ENCODE measurements at places on chromosomes 5 and 9.

DNA sequence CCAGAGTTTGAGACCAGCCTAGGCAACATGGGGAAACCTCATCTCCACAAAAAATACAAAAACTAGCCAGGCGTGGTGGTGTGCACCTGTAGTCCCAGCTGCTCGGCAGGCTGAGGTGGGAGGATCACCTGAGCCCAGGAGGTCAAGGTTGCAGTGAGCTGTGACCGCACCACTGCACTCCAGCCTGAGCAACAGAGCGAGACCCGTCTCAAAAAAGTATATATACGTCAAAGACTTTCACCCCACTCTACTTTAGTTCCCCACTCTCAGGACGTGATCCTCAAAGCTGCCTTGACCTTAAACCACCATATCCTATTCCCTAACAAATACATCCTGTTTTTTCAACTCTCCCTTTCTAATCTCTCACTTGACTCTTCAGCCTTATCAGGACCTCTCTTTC is 41.0 kb downstream of the PCDHGC5 start:
- DNase-seq: no peak

GRCh38 chr9:133944746-133945135 is 47.4 kb downstream of the VAV2 start:
- no peak for DNase-seq

DNA sequence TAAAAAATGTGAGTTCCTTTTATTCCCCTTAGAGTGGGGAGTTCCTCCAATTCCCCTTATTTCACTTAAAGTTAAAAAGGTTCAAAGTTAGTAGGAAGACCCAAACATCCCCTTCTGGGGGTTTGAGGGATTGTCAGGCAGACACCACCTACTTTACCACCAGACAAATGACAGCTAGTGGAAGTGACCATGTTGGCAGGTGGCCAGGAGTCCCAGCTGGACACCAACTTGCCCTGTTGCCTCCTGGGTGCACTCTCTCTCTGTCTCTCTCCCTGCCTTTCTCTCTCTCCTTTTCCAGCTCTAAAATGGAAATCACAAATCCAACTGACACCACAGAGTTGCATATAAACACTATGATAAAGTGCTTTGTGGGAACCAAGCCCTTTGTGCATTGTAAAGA is 307.7 kb upstream of the TLE4 start:
- no peak for DNase-seq

- DNase-seq: no peak
Measured at GRCh38 chr9:86706391-86706790, 240.9 kb downstream of the GAS1 start.

DNA sequence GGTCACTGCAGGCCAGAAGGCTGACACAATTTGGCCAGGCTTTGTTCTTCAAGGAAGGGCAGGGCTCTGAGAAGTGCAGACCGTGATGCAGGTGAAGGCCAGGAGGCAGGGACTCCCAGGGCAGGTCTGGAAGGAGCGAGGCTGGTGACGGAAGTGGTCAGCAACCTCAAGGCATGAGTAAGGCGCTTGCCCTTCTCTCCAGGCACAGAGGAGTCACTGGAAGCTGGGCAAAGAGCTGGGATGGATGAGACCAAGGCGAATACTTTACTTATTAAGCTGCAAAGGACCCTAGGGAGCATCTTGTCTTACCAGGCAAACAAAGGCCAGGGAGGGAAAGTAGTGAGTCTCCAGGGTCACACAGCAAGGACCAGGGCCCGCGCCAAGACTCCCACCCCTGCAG is 18.6 kb downstream of the IRF1 start:
- no peak for DNase-seq

- DNase-seq: no peak
Measured at GRCh38 chr5:147519380-147519779, 9.5 kb upstream of the DPYSL3 start.

DNA sequence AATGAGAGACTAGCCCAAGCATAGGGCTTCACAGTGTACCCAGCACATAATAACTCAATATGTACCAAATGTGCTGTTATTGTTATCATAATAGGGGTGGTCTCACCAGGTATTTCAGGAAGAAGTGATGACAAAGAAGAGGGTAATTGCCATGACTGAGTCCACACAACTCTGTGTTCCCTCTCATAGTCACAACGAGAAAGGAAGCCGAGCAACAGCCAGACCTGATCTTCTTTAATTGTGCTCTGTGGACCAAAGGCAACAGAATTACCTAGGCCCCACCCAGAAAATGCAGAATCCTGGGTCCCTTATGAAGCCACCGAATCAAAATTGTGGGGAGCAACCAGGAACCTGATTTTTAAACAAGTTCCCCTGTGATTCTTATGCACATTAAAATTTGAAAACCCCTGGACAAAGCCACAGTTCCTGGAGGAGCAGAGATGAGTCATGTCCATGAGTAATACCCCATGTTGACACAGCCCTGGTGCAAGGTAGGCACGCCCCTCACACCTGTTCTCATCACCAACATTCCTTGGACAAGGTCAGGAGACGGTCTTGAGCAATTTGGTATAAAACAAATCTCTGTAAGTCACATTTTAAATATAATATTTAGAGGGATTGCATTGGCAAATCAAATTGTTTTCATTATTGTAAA is 5.2 kb downstream of the FGF1 start:
- DNase-seq: no peak

DNA sequence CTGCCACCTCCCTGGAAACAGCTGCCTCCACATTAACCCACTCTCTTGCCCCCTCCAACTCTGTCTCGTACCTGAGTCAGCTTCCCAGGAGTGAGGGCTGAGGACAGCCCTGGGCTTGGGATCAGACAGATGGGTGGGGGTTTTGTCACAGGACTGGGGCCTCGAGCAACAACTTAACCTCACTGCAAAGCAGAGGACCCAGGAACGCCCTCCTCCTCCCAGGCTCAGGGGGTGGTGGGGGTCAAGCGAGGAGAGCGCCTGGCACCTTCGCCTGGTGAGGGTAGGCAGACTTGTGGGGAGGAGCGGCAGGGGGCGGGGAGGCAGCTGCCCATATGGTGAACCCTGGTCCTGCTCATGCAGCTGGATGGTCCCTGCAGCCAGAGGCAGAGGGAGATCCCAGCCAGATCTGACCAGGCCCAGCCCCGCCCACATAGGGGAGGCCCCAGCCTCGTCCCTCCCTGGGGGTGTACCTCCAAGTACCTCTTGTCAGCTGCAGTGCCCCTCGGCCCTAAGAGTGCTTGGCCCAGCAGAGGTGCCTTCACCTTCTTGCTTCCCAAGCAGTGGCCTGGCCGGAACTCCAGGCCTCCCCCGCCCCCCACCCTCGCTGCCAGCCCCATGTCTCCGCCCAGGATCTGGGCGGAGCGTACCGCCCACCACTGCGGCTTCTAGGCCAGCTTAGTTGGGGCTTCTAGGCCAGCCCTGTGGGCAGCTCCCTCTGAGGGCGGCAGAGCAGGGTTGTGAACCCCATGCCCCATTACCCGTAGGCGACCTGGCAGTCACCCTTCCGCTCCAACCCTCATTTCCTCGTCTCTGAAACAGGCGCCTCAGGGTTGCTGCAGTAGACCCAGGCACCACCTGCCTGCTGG is at the start of gene SARDH:
Gene SARDH, minus strand, starts transcription at position 579 of the 866 bp plus-strand sequence. CDS start 4,179 bp downstream, outside the sequence.
- peak; percentile 46 for DNase-seq

Data from stimulated activated CD8-positive, alpha-beta memory T cell treated with anti-CD3 and anti-CD28 coated beads, Interleukin-7, amount 100 ng/mL, for 4 hours (primary cell).